ENCODE measurements at places on chromosomes 6 and 20. TPM values are rescaled to one million over a fixed set of nuclear protein-coding genes. Genes with fewer than 3 reads are reported as not detected.
A peak's percentile ranks its signal among the peaks of the same experiment; 100 is the strongest.

C20orf202 gene
- not detected for total RNA-seq

SLA2 gene
- 78.6 TPM for total RNA-seq

DNA sequence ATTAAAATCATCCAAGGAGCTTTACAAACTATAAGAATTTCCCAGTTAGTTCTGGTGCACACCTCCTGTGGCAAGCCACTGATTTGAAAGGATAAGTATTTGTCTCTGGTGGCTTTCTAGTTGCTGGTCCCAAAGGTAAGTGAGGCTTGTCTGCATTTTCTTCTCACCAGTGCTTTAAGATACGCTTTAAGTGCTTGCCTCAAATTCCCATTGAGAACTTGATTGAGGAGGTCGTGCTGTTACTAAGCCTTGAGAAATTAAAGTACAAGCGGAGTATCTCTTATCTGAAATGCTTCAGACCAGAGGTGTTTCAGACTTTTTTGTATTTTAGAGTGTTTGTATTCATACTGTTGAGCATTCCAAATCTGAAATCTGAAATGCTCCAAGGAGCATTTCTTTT is 29.9 kb upstream of the MYO6 start:
- H3K27me3 ChIP-seq = no peaks in the 10 kb centered on the region
- no peak overlapping the region for H3K4me3 ChIP-seq
- H3K4me1 ChIP-seq = no peaks in the 10 kb centered on the region
- DNase-seq = no peak
- peaks cover 16% of the 10 kb centered on the region for H3K36me3 ChIP-seq

GRCh38 chr20:31859266-31859997 is 10.9 kb downstream of the DUSP15 start:
- H3K27ac ChIP-seq = no peak overlapping the region
- no peak overlapping the region for H3K4me3 ChIP-seq
- peaks cover 36% of the 10 kb centered on the region for H3K27me3 ChIP-seq
- DNase-seq = no peak
- H3K36me3 ChIP-seq = no peaks in the 10 kb centered on the region
- peaks cover 12% of the 10 kb centered on the region for H3K4me1 ChIP-seq

- no peak overlapping the region for H3K4me3 ChIP-seq
- H3K36me3 ChIP-seq = peaks cover 3% of the 10 kb centered on the region
- H3K27me3 ChIP-seq = no peaks in the 10 kb centered on the region
- no peak overlapping the region for H3K27ac ChIP-seq
- no peak for DNase-seq
Measured at GRCh38 chr6:109024784-109025183, 69.9 kb downstream of the SESN1 start.

GRCh38 chr6:166253281-166253681 is 54.9 kb downstream of the PRR18 start:
- H3K27ac ChIP-seq = no peak overlapping the region
- peak overlapping the region; percentile 65 for H3K4me3 ChIP-seq
- DNase-seq = peak; percentile 31
- peaks cover 56% of the 10 kb centered on the region for H3K27me3 ChIP-seq
- peaks cover 25% of the 10 kb centered on the region for H3K4me1 ChIP-seq

DNA sequence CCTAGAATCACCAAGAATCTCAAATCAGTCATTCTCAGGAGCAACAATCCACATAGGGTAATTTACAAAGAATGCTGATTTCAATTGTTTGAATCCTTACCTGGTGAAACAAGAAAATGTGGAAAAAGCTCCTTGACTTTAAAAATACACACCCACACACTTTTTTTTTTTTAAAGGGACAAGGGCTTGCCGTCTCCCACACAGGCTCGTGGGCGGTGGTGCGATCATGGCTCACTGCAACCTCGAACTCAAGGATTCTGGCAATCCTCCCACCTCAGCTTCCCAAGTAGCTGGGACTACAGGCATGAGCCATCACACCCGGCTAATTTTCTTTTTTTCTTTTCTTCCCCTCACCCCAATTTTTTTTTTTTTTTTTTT is 30.7 kb downstream of the PARD6B start:
- H3K4me1 ChIP-seq = no peaks in the 10 kb centered on the region
- no peaks in the 10 kb centered on the region for H3K27me3 ChIP-seq
- no peaks in the 10 kb centered on the region for H3K36me3 ChIP-seq

DNA sequence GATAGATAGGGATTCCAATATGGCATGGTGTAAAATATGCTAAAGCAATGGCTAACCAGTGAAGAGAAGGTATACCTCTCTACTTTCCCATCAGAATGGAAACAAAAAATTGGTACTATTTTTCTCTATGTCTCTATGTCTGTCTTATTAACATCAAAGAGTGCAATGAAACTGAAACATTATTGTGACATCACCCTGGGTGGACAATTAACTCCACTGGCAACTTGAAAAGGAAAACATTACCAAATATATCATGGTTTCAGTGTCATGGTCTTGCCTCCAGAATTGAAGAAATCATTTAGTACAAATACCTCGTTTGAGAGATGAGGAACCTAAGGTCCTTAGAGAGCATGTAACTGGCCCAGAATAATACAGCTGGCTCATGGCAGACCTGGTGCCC is 1132.5 kb upstream of the MAP3K7 start:
- no peaks in the 10 kb centered on the region for H3K27me3 ChIP-seq
- no peaks in the 10 kb centered on the region for H3K4me1 ChIP-seq
- no peak overlapping the region for H3K4me3 ChIP-seq

GRCh38 chr20:14830899-14831298 is 493.5 kb upstream of the FLRT3 start:
- no peak for DNase-seq
- H3K36me3 ChIP-seq = no peaks in the 10 kb centered on the region
- no peaks in the 10 kb centered on the region for H3K4me1 ChIP-seq

GRCh38 chr6:87791029-87791428 is 89.0 kb upstream of the AKIRIN2 start:
- H3K27ac ChIP-seq = no peak overlapping the region
- no peak overlapping the region for H3K4me3 ChIP-seq
- H3K36me3 ChIP-seq = no peaks in the 10 kb centered on the region
- H3K27me3 ChIP-seq = peaks cover 11% of the 10 kb centered on the region

GRCh38 chr6:30974490-30975252 is 8.8 kb upstream of the MUC21 start:
- no peaks in the 10 kb centered on the region for H3K4me1 ChIP-seq
- no peaks in the 10 kb centered on the region for H3K36me3 ChIP-seq
